ENCODE measurements at places on chromosomes 13 and 19.

DNA sequence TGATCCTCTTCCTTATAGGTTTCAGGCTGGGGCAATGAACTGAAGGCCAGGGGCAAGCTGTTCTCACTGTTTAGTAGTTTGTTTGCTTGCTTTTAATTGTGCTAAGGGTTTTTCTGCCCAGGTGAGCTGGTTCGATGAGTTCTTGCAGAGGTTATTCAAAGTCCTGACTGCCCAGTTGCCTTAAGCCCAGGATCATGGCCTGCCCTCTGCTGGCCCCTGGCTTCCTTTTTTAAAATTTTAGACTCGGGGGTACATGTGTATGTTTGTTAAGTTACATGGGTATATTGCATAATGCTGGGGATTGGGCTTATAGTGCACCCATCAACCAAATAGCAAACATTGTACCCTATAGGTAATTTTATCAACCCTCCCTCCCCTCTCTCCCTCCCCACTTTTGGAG, 65.7 kb downstream of the ZNF536 start:
- DNase-seq, result no peak

- DNase-seq, result no peak
Observed at GRCh38 chr19:24073807-24074206, 13.2 kb upstream of the ZNF254 start.

DNA sequence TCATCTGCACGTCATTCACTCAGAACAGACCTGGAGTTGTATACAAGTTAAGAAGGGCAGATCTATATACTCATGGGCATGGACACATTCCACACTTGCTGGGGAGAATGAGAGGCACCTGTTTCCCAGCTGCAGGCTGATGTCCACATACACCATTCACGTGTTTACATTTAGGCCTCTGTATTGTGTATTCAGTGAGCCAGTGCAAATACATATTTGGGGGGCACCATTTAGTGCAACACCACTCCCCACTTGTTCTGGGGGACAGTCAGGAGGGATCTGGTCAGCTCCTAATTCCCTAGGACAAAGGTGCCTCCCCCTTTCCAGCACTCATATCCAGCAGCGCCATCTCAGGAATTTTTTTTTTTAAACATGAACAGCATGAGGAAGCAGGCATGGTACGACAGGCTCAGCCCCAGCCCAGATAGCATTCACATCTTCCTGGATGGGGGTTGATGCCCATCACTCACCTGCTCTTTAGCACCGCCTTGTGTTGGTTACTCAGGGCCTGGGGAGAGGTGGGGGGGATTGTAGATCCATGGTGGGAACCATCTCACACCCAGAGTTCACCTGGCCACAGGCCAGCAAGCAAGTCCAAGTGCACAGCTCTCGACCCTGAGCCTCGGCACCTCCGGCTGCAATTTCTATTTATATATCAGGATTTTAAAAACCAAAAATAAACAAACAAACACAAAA, 56.9 kb upstream of the ZNF254 start:
- DNase-seq, result no peak

DNA sequence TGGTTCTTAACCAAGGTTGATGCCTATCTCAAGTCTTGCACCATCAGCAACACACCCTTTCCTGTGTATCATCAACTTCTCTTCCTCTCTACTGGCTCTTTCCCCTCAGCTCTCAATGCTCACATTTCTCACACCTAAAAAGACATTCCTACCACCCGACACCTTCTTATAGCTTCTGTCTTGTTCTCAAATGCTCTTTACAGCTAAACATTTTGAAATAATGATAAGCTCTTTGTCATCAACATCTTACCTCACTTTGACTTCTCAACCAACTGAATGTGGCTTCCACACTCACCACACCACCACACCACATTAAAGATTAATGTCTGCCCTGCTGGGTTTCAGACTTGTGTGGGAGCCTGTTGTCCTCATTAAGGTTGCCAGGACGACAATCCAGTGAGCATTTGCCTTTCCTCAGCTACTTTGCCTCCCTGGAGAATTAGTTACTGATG, 67.8 kb downstream of the RXFP2 start:
- no peak for DNase-seq

- peak; percentile 40 for DNase-seq
Observed at GRCh38 chr13:26558987-26559386, 1.5 kb downstream of the WASF3 start.

DNA sequence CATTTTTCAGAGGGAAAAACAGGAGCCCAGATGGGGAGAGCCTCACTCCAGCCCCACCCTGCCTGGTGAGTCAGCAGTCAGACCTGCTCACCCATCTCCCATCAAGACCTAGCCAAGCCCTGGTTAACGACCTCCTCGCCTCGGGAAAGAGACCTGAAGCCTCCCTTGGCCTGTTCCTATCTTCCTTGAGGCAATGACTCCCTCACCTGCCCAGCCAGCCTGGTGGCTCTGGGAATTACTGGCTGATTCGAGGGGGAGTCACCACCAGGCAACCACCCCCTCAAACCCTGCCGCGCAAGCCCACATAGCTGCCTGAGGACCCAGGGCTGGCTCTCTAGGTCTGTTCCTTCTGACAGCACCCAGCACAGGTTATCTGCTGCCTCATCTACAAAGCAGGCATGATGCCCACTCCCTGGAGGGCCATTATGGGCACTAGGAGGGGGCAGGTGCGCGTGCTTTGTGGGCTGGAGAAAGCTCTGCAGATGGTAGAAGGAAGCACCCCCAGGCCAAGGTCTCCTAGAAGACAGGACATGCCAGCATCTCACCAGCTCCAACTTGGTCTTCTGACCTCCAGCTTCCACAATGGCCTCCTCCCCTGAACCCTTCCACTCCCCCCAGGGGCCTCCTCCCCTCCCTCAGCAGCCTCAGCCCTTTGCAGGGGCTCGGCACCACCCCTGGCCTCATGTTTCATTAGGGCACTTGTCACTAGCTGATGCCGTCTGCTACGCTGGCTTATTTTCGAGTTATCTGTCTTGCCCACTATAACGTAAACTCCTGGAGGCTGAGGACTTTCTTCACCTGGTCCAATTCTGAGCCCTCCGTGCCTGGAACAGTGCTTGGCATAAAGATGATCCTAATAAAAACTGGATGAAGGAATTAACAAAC, 10.4 kb downstream of the DEDD2 start:
- no peak for DNase-seq

GRCh38 chr19:58586133-58586765, 13.1 kb upstream of the MZF1 start:
- DNase-seq, result peak; percentile 3

DNA sequence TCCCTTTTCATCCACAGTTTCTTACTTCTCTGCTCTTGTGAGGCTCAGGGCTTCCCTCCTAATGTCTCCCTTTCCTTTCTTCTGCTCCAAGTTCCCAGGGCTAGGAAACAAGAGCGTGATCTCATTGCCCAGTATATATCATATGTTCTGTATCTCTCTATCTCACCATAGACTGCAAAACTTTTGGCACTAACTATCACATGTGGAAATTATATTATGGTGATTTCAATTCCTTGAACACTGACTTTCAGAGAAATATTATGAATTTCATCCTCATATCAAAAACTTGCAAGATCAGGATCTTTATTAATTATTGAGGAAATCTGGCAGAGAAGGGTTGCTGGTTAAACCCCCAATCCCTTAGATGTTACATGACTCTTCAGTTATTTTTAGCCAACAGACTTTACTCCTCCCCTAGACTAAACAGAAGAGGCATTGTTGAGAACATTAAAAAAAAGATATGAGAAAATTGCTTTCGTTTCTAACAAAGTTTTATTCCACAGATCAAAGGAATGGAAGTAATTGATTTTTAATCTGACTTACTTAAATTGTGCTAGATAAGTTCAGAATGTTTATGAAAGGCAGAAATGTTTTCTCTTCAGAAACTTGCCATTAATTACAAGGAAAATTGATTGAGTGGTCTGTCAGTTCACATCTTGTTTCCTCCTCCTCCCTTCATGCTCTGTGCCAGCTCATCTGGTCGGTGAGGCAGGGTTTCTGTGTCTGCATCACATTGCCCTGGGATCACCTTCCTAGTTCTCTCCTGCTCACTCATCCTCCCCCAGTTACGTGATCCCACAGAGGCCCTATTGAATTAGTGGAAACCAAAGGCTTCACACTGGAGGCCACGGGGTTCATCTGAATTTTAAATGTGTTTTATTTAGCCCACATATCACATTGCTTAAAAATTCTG, 378.5 kb downstream of the LMO7 start:
- no peak for DNase-seq

DNA sequence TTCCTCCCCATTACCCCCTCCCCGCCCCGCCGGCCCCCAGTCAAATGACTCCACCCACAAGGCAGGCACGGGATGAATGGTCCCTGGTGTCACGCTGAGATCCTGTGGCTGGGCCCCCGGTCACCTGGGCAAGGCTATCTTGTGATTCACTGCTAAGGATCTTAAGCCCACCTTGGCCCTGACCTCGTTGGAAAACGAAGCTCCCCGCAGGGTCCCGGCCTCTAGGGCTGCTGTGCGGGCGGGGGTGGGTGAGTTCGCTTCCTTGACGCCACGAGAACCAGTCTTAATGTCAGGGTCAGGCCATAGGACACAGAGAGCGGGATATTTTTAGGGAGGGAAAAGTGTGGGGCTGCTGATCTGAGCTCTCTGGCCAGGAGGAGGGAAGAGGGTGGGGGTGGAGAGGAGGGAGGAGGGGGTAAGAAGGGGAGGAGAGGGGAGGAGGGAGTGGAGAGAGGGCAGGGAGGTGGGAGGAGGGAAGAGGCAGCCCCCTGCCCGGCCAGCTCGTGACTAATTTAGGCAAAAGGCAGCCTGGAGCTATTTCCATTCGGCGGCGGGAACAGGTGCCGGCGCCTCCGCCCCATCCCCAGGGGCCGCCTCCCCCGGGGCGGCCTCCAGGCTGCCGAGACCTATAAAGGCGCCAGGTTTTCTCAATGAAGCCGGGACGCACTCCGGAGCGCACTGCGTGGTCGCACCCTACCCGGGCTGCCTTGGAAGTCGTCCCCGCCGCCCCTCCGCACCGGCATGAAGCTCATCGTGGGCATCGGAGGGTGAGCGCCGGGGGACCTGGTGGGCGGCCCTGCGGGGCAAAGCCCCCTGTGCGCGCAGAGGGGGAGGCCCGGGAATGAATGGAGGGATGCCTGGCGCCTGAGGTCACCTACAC, at the start of gene NMRK2:
NMRK2 (plus strand) TSS at position 139 of the 880 bp plus-strand sequence; CDS start at position 742, 603 bp downstream.
- no peak for DNase-seq

DNA sequence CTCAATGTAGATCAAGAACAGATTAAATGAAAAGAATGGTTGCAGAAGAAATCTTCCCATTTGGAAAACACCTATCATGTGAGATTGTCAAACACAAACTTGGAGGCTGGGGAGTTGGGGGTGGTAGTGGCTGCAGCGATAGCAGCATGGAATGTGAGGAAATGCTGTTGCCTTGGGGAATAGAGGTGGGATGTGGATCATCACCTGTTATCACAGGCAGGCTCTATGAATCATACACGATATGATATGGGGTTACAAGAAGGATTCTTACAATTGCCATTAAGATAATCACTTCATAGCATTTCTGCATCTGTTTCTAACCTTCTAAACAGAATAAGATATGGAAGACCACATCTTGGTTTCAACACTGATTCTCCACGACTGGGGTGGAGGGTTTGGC, 88.7 kb downstream of the RNASEH2B start:
- DNase-seq, result no peak

DNA sequence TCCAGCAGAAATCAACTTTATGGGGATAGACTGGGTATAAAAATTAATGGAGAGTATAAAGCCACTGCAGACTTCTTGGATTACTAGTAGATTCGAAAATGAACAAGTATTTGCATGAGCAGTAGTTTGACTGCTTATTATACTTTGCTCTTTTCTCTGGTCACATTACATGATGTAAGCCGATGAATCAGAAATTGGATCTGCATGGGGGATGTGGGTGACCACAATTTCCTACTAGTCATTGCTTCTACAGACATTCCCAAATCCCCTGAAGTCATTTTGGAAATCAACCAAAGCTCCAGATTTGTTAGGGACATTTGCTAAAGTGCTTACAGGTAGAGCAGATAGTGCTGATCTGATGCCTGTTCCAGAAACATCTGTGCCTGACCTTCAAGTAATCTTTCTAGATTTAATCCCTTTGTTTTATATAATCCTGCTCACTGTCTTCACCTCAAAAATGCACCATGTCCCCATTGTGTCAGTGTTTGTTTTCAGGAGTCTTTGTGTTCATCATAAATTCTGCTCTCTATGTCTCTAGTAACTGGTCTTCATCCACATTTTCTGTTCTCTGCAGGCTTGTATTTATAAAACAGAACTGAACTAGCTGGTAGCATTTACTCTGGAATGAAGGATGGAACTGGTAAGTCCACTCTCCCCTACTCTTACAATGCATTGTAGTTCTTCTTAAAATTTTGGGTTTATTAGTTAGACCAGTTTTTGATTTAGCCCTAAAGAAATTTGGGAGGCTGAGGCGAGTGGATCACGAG, 201.5 kb upstream of the CSNK1A1L start:
- DNase-seq, result no peak

- DNase-seq, result no peak
Observed at GRCh38 chr13:26061256-26061655, 9.4 kb upstream of the SHISA2 start.

Measured in HAP-1 (cell line).